Stimulated activated CD4-positive, alpha-beta T cell treated with anti-CD3 and anti-CD28 coated beads, TNF-alpha, amount 100 ng/mL, for 24 hours (primary cell): ENCODE measurements at places on chromosomes 12 and 14.

GRCh38 chr12:69329669-69330428 is 18.3 kb upstream of the LYZ start:
- no peak for DNase-seq

DNA sequence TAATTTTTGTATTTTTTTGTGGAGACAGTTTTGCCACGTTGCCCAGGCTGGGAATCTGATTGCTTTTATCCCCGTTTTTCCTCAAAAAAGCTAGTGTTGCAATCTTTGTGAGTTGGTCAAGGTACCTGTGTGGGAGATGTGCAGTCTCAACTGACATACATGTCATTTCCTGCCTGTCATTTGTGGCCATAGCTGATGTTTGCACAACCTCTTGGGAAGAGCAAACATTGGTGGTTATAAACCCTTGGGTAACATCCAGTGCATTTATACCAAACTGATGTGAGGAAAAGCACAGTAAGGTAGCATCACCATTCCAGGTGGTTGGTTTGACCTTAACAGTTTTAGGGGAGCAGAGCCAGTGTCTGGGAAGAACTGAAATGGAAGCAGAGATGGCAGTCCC is 54.7 kb downstream of the ATG14 start:
- no peak for DNase-seq

GRCh38 chr12:51341251-51342007 is 5.0 kb downstream of the CELA1 start:
- DNase-seq = peak; percentile 65

DNA sequence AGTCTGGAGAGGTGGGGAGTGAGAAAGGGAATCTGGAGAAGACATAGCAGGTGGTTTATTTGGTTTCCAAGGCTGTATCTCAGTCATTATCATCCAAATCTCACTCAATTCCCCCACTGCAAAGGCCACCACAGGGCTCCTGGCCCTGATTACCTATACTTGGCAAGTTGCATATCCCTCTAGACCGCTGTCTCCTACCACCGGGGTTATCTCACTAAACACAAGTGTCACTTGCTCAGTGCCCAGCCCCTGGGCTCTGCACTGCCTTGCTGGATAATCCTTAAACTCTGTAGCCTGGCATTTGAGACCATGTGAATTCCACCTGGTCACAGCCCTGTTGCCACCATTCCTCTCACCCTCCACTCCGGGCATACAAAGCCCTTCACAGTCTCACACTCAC is 119.0 kb downstream of the RTN1 start:
- DNase-seq = no peak

- no peak for DNase-seq
Observed at GRCh38 chr14:100664841-100665510, 61.7 kb upstream of the DLK1 start.

DNA sequence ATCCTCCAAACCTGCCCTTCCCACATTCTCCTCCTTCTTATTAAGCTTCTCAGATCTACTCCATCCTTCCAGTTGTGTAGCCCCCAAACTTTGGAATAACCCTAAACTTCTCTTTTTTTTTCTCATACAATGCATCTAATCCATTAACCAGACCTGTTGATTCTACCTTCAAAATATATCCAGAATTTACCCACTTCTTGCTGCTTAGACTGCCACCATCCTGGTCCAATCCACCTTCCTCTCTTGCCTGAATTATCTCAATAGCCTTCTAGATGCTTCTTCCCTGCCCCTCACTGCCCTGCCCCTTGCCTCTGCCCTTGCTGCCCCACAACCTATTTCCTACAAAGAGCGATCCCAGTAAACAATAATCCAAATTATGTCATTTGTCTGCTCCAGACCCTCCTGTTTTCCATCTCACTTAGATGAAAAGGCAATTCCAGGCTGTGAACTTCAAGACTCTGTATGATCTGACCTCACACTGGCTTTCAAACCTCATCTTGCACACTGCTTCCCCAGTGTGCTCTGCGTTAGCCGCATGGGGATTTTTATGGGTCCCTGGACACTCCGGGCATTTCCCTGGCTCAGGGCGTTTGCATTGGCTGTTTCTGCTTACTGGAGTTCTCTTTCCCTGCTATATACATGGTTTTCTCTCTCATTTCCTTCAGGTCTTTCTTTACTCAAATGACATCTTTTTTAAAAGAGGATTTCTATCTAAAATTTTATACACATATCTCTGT is 42.6 kb upstream of the HIF1A start:
- no peak for DNase-seq

GRCh38 chr12:6978188-6978587 is 7.5 kb downstream of the EMG1 start:
- DNase-seq = no peak

GRCh38 chr12:27213304-27213703 is 30.8 kb upstream of the STK38L start:
- no peak for DNase-seq

DNA sequence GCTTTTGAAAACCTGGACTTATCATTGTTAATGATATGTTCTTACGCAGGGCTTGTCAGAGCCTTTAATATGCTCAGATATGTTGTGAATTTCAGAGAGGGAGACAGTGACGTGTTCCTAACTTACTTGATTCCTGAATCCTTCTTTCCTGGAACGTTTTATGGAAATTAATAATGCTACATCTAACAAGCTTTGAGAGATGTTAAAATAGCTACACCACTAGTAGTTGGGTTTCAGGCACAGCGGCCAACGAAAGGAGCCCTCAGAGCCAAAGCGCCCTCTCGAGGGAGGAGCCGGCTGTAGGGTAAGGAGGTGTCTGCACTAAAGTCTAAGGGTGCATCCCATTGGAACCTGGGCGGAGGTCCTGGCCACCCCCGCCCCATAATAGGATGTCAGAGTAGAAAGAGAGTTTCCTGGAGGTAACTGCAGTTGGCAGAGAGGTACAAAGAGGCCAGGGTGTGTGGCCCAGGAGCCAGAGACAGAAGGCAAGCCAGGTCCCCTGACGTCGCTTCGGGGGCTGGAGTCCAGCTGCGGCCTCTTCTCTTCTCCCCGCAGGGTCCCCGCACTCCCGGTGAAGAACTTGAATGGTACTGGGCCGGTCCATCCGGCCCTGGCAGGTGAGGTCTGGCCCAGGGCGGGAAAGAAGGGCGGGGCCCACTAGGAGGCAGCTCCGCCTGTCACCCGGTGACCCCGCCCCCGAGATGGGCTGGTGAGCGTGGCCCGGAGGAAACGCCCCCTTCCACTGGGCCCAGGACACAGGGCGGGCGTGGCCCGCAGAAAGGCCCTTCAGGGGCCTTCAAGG is 36.3 kb downstream of the DTX1 start:
- no peak for DNase-seq

DNA sequence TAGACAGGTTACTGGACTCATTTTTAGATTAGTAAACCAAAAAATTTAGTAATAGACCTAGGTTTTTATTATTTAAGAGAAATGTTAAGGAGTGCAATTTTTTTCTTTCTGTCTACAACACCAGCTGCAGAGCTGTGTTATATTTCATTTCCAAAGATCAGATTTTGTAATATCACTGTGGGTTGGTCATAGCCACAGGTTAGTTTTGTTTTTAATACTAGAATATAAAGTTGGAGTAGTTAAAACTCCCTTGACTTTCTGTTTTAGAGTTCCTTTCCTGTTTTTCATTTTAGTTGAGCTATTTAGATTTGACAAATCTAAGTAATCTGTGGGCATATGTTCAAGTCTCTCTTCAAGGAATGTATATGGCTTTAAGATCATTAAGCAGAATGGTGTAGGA is 30.7 kb upstream of the GARIN2 start:
- no peak for DNase-seq

- DNase-seq = no peak
Observed at GRCh38 chr14:68955164-68955850, 23.8 kb downstream of the ACTN1 start.

DNA sequence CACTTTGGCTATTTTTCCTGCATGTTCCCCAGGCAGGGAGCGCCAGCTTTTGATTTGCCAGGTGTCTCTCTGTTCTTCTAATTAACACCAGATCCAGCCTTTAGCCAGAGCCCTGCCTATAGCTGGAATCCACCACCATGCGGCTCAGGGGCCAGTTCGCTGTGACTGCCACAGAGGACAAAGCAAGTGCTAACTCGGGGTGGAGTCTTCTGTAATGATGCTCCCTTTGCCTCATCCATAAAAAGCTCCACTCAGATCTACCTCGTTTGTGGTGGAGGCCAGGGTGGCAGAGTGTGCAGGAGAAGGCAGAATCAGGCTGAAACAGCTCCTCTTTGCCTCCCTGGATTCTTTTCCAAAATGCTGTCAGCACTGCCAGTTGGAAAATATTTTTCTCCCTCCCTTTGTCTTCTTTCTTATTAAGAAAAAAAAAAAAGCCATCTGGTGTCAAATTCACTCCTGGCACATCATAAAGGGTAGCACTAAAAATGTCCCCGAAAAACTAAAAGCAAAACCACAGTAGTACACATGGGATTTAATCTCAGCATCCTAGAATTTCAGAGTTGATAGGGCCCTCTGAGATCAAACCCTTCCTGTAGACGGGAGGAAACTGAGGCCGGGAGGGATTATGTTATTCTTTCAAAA is 18.0 kb upstream of the CTDSP2 start:
- no peak for DNase-seq
